ENCODE measurements at places on chromosomes 1 and 21. TPM values are rescaled to one million over a fixed set of nuclear protein-coding genes. Genes with fewer than 3 reads are reported as not detected.

The CASQ1 gene
- total RNA-seq: not detected

The OR2L2 gene
- 0.29 TPM for total RNA-seq

The PADI2 gene
- total RNA-seq: 0.04 TPM

The AJAP1 gene
- total RNA-seq: 12.2 TPM

The TCHHL1 gene
- total RNA-seq: not detected

The SPRR5 gene
- not detected for total RNA-seq
